ENCODE measurements at places on chromosomes 12 and 14.

- no peak for DNase-seq
Observed at GRCh38 chr12:82886671-82887340, 200.1 kb downstream of the TMTC2 start.

DNA sequence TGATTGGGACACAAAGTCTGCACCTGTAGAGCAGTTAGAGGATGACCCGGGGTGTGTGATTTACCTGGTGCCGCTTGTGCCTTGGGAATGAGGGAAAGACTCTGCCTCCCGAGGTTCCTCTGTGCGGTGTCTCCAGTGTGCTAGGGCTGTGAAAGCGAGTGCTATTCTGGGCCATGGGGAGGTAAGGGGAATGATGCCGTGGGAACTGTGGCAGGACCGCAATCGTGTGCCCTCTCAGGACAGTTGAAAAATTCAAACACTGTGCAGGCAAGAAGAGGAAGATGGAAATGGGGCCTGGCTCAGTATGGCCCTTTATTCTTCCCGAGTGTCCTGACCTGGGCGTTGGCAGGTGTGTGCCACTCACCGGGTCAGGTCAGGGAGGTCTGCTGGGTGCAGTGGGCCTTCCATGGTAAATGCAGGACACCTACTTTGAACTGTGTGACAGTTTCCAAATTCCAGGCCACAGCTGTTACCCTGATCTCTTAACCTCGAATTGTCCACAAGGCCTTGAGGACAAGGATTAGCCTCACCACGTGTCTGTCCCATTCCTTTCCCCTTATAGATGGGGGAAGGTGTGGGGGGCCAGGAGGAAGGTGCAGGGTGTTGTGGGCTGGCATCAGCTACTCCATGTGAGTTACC, 1.4 kb downstream of the SIVA1 start:
- no peak for DNase-seq

GRCh38 chr12:70121562-70121961, 121.7 kb upstream of the CNOT2 start:
- no peak for DNase-seq

DNA sequence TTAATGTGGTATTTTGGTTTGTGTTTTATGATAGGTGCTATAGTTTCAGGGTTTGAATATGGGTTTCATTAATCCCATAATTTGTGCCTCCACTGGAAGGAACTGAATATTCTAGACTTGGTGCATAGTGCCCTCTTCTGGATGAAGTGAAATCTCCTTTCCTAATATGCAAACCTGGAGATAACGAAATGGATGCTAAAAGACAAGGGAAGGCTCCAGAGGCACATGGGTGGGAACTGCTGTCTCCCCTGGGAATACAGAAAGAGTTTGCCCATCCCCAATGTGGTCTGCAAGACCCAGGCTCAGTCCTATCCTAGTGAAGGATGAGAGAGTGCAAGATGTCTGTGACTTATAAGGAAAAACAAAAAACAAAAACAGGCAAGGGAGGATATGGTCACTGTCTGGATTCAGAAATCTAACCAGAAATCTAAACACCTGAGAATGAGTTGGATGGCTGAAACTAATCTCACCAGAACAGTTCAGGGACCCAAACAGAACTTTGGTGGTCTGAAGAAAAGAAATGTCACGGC, 142.3 kb upstream of the TMPO start:
- peak; percentile 67 for DNase-seq

DNA sequence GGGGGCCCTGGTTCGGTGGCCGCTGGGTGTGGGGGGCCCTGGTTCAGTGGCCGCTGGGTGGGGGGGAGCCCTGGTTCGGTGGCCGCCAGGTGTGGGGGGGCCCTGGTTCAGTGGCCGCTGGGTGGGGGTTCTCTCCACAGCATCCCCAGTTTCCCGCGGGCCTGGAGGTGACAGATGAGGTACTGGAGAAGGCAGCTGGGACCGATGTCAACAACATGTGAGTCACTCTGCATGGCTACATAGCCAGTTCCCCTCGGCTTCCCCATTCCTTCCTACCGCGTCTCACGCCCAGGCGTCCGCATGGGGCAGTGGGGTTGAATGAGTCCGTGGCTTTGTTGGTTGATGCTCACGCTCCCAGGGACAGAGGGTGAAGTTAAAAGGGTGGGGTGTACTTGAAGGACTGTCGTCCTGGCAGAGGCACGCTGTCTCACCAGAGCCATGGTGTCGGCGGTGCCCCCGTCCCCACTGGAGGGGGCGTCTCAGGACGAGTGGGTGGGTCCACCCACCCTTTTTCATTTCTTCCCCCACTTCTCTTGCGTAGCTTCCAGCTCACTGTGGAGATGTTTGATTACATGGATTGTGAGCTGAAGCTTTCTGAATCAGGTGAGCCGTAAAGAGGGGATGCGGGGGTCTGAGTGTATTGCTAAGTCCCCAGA, 15.6 kb downstream of the HIP1R start:
- no peak for DNase-seq

GRCh38 chr14:68787092-68787992, 5.5 kb downstream of the ZFP36L1 start:
- DNase-seq = no peak

DNA sequence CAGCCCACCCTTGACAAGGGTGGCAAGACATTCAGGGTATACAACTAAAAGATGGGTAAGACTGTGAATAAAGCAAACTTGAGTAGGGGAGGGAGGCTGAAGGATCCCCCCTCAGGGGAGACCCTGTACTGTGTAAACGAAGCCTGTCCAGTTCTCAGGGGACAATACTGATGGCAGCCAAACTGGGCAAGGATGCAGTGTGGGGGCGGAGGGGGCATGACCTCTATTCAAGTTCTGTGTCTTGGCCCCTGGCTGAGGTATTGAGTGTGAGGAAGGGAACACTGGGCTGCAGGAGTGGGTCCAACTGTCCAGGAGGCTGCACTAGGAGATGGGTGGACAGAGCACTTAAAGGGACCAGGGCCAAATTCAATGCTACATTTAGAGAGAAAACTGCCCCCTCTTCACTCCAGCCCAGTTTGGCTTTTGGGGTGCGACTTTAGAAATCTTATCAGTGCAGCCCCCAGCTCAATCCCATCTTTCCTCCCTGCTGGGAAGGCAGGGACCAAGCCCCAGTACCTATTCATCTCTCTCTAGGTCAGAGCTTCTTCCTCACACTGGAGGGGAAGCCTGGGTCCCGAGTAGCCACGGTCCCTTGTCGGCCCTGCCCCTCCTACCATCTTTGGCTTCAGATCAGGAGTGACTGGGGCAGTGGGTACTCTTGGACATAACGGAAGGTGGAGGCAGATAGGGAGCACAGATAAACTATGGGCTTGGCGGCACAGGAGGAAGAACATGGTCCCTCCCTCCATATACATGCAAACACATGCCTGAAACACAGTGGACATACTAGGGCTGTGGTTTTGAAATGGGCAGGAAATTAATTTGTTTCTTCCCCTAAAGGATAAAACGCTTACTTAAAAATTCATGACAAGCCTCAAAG, 11.8 kb downstream of the SLC39A5 start:
- no peak for DNase-seq

DNA sequence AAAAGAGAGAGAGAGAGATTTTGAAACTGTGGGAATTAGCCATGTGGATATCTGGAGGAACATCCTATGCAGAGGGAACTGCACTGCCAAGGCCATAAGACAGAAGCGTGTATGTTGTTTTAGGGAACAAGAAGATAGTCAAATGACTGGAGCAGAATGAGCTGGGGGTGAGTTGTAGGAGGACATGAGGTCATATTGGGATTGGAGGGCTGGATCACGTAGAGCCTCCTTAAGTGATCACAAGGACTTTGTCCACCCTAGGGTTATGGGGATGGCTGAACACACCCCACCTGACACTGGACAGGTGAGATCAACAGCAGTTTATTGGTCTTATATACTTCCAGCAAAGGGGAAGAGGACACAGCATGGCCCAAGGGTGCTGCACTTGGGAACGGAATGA, 8.2 kb upstream of the CGRRF1 start:
- DNase-seq = no peak

- DNase-seq = no peak
Observed at GRCh38 chr14:102375119-102375518, 12.4 kb downstream of the TECPR2 start.

DNA sequence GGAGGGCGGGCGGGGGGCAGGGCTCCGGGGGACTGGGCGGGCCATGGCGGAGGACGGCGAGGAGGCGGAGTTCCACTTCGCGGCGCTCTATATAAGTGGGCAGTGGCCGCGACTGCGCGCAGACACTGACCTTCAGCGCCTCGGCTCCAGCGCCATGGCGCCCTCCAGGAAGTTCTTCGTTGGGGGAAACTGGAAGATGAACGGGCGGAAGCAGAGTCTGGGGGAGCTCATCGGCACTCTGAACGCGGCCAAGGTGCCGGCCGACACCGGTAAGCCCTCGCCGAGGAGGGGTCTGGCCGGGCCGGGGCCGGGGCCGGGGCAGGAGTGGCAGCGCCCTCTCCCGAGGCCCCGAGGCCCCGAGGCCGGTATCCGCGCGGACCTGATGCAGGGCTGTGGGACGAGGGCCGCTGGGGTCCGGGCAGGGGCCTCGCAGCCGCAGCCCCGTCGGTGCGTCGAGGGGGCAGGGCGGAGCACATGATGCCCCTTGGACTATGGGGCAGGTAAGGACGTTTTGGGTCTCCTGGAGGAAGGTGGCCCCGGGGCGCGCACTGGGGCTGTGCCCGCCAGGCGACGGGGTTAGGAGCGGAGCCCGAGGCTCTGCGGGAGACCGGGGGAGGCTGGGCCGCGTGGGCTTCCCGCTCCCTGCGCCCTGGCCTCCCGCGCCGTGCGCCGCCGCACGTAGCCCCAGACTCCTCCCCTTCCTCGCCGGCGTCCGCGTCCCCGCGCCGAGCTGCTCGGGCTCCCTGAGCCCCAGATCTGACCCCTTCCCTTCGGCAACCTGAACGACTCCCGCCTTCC, at the start of gene TPI1:
TPI1 (plus strand) TSS at position 119 of the 798 bp plus-strand sequence; CDS start at position 155, 36 bp downstream.
- DNase-seq = peak; percentile 85

DNA sequence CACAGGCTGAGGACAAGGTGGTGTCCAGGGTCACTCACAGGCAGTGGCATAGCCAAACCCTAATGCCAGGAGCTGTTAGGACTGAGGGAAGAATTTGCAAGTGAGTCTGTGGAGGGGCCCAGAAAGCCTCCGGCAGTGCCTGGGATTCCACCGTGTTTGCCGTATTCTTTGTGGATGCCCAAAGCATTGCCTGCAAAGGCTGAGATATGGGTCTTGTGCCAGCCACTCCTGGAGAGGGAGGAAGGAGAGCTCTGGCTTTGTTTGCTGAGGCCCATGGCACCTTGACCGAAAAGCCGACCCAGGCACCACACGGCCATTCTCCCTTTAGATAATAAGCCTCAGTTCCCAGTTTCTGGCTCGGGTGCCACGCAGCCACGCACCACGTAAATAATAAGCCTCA, 35.8 kb upstream of the GALNT9 start:
- no peak for DNase-seq

- no peak for DNase-seq
Observed at GRCh38 chr12:44287545-44287944, 451.7 kb downstream of the TMEM117 start.

- DNase-seq = no peak
Observed at GRCh38 chr12:70660002-70660604, 22.9 kb upstream of the PTPRB start.

DNA sequence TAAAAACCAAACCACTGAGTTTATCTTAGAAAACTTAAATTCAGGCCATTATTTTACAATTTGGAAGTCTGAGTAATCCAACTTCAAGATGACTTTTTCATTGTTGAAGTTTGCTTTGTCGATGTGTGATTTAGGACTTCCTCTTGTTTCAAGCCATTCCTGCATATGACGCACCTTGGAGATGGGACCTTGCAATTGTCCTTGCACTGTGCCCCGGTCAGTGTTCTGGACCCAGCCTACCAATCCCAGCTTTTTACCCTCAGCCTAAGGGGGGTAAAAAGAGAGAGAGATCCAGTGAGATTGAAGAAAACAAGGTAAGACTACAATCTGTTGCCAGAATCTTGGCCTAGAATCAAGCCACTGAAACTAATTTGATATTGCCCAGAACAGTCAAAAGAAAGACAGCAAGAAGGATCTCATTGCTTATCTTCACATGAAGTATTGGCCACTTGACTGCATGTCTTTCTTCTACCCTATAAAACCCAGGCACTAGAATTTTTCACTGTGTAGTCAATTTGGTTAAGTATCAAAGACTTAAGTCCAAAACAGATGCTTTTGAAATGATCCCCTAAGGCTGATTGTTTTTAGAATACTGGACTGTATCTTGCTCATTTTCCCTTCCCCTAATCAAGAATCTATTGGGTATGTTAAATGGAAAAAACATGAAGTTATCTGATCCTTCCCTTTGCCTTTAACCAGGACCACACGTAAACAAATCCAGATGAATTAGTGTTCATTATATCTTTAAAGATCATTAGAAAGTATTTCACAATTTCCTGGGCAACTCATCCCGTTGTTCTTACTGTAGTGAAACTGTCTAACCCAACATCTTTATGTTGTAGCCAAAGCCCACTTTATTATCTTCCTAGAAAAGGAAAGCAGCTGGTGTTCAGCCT, 2.4 kb upstream of the MLH3 start:
- DNase-seq = no peak

DNA sequence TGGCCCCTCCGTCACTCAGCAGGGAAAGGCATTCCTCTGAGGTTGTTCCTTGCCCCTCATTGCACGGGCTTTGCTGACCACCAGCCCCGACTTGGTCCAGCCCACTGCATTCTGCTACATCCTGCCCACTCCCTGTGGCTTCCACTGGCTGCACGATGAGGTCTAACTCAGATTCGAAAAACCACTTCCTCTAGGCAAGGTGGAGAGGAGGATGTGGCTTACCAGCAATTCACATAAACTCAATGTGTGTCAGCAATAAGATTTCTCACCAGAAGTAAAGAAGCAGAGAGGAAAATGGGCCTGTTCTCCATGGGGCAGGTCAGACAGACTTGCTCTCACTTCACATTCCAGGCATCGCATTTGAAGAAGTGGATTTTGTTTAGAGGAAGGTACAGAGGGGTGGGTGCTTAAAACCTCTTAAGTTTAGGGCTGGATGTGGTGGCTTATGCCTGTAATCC, 14.7 kb downstream of the GPR68 start:
- no peak for DNase-seq

- DNase-seq = no peak
Observed at GRCh38 chr14:72894623-72895378, 900 bp upstream of the DPF3 start.

DNA sequence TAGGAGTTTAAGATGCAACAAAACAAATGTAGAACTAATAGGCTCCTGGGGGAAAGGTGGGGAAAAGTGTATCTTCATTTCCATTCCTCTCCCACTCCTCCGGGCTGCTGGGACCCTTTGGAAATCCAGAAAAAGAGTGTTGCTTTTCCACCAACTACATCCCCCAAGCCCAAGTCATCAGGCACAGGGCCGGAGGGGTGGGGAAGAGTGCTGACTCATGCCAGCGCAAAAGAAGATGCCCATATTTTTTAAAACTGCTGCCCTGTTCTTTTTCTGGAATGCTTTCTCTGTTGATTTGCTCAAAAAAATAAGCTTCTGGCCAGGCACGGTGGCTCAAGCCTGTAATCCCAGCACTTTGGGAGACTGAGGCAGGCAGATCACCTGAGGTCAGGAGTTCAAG, 70.9 kb downstream of the TBK1 start:
- DNase-seq = no peak

- DNase-seq = no peak
Observed at GRCh38 chr14:38357557-38357956, 101.7 kb upstream of the CLEC14A start.

- no peak for DNase-seq
Observed at GRCh38 chr14:80202888-80203562, 8.3 kb downstream of the DIO2 start.

- peak; percentile 34 for DNase-seq
Observed at GRCh38 chr12:6062757-6063735, 61.4 kb downstream of the VWF start.

Measured in COLO829 (cell line).